ENCODE measurements at places on chromosomes 3 and 15.
A peak's percentile ranks its signal among the peaks of the same experiment; 100 is the strongest.

DNA sequence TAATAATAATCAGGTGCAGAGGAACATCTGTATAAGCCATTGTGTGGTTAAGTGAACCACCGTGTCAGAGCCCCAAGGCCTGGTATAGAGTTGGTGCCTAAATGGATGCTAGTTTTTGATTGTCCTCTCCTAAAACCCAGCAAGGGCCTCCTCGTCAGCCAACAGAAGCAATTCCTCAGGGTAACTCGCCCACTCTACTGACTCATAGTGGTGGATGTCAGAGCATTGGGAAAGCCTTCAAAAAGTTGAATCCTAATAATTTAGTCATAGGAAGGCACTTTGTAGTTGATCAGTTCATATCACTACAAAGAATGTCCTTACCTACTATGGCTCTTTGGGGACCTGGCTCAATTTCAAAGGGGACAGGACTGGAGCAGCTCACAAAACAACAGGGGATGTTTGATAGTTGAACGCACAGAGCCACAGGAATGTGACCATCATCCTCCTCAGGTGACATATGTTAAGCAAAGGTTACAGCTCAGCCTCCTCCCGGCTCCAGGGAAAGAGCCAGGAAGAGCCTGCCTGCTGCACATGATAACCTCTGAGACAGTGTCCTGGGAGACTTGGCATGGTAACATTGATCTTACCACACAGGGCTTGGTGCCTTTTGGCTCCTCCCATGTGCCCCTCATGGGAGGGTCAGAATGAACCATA is 338.7 kb downstream of the CLSTN2 start:
- DNase-seq: no peak

GRCh38 chr3:188546835-188547670 is 393.1 kb downstream of the LPP start:
- no peak for DNase-seq

DNA sequence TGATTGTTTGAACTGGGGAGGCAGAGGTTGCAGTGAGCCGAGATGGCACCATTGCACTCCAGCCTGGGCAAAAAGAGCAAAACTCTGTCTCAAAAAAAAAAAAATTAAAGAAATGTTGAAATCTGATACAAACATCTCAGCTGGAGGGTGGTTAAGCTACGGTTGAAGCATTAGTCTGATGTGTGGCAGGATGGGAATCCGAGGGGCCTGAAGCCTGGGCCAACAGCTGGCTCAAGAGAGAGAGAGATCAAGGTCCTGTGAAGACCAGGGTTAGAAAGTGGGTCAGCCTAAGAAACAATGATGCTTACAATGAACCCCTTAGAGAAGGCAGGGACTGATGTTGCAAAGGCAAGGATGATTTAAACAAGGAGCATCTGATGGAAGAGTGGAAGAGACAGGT is 69.8 kb downstream of the CD200R1L start:
- DNase-seq: no peak

DNA sequence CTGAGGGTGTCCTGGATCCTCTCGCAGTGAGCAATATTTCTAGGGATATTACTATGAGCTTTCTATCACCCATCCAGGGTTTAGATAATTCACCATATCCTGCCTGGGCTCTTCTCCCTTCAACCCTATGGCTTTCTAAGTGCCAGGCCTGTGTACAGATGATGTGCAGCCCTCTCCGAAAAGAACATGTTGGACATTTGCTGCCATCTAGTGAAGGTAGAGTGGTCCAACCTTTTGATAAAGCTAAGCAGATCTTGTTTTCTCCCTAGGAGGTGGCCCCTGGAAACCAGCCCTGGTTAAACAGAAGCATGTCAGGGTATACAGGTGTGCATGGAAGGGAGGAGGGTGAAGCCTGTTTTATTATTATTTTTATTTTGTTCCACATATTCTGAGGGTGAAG is 27.9 kb upstream of the SCN10A start:
- peak; percentile 37 for DNase-seq

- no peak for DNase-seq
These were observed 45.9 kb downstream of the CMSS1 start for GRCh38 chr3:99863588-99863987.

DNA sequence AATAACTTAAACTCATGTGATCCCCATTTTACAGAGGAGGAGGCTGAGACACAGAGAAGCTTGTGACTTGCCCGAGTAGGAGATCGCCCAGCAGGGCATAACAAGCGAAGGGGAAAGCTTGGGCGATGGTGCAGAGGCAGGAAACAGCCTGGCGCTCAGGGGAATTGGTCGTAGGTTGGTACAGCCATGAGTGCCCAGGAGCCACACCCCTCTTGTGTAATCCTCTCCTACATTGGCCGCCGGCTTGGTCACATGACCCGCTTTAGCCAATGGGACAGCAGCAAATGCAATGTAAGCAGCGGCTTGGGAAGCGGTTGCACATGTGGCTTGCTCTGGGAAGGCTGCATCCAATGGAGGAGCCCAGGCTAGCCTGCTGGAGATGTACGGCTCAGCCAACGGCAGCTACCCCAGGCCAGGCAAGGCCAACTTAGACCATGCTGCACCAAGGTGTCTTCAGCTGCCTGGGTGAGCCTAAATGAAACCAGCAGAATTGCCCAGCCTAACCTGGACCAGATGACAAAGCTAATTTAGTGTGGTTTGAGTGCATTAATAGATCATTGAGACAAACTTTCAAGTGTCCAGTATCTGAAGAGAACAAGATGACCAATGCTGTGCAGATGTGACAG is 50.3 kb upstream of the SLC6A6 start:
- no peak for DNase-seq

DNA sequence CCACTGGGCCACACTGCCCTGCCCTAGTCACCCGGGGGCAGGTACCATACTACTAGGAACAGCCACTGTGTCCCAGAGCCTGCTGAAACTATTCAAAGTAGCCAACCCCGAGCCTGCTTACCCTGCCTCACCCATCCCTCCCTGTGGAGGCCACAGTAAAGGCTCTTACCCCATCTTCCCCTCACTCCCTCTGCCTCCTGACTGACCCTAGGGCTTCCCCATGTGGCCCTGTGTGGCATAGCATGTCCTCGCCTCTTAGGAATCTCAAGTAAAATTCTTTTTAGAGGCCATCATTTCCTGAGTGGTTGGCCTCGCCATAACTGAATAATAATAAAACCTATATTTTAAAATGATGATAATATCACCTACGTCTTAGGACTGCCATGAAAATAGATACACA is 112.2 kb upstream of the SLC6A11 start:
- DNase-seq: no peak

- no peak for DNase-seq
These were observed 22.8 kb upstream of the GOLM2 start for GRCh38 chr15:44265757-44266156.

DNA sequence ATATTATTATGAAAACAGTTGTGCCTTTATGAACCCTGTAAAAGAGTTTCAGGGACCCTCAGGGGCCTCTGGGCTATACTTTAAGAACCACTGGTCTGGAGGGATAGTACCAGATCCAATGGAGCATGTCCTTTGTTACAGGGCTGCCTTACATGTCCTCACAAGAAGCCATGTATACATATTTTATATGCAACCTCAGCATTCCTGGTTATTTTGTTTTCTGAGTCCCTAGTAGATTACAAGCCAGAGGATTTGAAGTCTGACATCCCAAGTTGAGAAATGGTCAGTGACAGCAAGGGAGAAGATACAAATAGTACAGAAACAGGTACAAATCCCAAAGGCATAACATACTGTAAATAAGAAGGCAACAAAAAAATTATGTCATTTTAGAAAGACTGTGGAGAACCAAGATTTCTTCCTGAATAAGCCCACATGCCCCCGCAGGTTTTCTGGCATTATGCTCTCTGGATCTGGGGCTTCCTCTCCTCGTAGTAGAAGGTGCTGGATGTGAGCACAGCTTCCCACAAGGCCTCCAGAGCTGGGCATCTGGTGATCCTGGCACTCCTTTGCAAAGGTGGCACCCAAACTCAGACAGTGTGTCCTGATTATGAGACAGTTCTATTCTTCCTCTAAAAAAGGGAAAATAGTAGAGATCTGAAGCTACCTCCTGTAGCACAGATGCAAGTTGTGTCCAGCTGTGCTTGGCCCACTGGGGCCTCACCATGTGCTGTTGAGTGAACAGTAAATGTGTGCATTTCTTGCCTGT is 114.0 kb downstream of the NR1D2 start:
- DNase-seq: no peak

DNA sequence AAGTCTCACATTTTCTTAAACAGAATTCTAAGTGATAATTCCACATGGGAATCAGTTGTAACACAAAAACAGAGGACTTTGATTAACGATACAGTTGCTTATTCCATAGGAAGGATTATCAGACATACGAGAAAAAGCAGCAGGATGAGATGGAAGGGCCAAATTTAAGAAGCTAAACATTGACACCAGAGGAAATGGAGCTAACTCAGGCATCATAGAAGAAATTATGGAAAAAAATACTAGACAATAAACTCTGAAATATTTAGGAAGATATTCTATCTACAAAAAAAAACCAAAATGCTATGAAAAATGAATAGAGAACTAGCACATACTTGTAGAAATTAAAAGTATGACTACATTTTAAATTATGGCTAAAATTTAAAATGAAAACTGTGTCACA is 776.1 kb downstream of the ROBO1 start:
- DNase-seq: no peak

DNA sequence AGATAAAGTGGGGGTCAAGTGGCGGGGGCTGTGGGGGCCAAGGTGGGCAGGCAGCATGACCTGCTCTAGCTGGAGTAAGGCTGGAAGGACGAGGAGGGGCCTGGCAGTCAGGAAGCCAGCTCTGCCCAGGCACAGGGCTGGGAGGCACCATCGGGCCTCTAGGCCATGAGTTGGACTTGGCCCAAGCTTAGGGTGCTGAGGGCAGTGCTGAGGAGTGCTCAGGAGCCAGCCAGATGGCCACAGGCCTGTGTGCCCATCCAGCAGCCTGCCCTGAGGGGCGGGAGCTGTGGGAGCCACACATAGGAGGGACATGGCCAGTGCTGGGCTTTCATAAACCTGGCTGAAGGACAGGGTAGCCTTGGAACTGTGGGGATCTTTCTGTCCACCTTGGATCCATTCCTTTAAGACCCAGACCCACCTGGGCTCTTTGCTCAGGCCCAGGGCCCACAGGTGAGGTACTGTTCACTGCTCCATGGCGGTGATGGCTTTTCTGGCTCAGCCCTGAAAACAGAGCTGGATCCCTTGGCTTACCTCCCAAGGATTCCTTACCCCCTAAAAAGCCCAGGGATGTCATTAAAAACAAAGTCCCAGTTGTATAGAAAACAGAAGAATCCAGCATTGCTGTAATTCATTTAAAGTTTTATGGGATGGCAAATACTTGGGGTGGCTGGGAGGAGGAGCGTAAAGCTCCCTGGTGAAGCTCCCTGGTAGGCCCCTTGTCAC is 137.0 kb downstream of the DNAJB8 start:
- no peak for DNase-seq

DNA sequence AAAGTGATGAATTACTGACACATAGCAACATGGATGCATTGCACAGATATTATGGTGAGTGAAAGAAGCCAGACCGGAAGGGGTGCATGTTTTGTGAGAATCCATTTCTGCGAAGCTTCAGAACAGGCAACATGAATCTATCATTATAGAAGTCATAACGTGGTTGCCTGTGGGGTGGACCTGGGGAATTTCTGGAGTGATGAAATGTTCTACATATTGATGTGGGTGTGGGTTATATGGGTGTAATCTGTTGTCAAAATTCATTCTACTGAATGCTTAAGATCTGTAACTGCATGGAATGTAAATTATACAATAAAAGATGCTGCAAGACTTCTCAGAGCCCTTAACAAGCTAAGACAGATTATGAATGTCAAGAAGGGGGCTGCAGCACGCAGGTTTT is 25.2 kb upstream of the TSPAN3 start:
- no peak for DNase-seq

DNA sequence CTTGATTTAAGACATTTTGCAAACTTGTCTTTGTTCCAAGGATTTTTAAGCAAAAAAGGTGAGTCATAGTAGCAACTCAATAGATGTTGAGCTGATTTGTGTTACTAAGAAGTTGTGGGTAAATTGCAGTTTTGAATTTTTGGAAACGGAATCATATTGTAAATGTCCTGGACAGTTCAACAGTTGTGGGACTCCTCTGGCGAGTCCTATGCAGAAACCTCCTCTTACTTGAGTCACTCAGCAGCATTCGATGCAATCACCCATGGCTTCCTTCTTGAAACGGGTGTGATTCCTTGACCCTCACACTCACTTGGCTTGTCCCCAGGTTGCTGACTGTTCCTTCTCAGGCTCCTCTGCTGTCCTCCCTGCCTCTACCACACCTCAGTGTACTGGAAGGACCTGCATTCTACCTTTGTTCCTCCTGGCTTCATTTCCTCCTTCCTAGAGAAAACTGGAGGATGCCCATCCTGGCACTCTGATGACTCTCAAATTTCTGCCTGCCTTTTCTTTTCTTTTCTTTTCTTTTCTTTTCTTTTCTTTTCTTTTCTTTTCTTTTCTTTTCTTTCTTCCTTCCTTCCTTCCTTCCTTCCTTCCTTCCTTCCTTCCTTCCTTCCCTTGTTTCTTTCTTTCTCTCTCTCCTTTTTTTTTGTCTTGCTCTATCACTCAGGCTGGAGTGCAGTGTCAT is 52.8 kb upstream of the DGKG start:
- DNase-seq: peak; percentile 44

GRCh38 chr3:14223595-14223994 is 45.0 kb downstream of the LSM3 start:
- DNase-seq: no peak

- DNase-seq: no peak
These were observed 52.5 kb downstream of the KLF15 start for GRCh38 chr3:126304704-126305103.

DNA sequence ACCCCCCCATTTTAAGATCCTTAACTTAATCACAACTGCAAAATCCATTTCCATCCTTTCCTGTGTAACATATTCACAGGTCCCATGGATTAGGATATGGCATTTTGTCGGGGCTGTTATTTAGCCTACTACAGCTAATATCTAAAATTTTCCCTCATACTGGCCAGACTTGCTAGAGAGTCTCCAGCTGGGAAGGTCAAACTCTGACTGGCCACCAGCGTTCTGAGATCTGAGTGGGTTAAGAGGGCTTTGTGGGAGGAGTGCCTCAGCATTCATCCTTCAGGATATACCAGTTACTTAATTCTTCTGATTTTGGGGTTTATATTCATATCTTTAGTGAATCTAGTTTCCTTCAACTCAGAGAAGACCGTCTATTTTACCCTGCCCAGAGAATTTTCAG is 17.7 kb downstream of the TM4SF18 start:
- no peak for DNase-seq

- DNase-seq: no peak
These were observed 44.9 kb upstream of the LRRFIP2 start for GRCh38 chr3:37219266-37219665.

- DNase-seq: no peak
These were observed 9.4 kb upstream of the ERC2 start for GRCh38 chr3:56477646-56478045.

DNA sequence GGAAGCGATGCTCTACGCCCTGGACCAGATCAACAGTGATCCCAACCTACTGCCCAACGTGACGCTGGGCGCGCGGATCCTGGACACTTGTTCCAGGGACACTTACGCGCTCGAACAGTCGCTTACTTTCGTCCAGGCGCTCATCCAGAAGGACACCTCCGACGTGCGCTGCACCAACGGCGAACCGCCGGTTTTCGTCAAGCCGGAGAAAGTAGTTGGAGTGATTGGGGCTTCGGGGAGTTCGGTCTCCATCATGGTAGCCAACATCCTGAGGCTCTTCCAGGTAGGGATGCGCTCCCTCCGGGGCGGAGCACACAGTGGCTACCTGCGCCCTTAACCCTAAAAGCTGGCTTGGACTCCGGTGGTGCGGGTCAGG is 698 bp downstream of the GRM7 start:
- no peak for DNase-seq

- DNase-seq: no peak
These were observed 412.8 kb upstream of the WNT5A start for GRCh38 chr3:55899887-55900286.
